ENCODE measurements at places on chromosomes 6 and 20.

DNA sequence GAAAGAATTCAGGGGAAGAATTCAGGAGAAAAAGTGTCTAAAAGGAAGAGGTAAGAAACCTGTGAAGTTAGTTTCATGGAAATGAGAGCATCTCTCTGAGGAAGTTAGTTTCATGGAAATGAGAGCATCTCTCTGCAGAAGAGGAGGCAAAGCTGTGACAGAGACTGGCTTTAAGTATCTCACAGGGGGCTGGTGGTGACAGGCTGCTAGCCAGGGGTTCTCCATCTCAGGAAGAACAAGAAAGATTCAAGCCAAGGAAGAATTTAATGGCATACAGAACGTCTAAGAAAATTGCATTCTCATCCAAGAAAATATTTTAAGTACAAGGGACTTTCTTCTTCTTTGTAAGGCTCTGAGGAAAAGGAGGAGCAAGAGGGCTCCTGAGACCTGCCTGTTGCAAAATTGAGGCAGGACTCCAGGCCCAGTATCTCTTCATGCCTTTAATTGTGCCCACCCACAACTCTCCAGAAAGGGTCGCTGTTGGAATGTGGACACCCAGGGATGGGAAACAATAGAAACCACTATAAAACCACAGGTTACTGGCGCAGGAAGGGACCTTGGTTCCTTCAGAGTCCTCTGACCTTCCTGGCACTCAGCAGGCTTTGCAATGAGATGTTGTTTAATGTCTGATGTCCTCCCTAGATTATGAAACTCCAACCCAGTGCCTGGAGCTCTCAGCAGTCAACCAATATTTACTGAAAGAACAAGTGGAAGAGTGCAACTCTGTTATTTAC lies 136.8 kb downstream of the FNDC1 start:
- no peak for DNase-seq

- DNase-seq = no peak
These were observed 55.2 kb downstream of the EFHC1 start for GRCh38 chr6:52475307-52475706.

DNA sequence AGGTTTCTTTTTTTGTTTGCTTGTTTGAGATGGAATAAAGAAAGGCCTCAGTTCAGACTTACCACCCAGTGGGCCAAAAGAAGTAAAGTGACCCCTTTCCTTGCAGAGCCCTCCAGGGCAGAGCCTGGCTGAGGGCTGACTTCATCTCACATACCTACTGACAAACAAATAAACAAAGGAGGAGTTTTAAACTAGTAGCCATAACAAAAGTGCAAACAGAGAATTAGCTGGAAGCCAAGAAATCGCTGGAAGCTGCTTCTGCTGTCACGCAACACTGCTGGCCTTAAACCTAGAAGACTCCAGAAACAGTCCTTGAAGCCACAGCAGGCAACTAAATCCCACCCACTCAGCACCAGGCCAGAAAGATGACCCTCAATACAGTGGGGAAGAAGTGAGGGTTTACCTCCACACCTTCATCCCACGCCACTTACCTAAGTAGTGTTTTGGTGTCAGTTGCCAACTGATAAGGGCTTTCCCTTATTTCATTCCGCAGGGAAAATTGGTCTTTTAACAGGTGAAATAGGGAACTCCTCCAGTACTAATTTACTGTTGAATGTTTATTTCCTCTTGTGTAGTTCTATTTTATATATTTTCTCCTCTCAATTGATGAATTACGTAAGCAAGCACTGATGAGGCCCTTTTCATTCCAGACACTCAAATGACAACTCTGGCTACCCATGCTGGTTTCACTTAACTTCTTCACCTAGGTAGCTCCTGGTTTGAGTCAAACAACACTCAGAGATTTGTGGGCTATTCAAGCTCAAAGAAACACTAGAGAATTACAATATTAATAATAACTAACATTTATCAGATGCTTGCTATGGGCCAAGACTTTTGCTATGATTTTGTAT lies 46.2 kb downstream of the EDN1 start:
- DNase-seq = peak; percentile 37

DNA sequence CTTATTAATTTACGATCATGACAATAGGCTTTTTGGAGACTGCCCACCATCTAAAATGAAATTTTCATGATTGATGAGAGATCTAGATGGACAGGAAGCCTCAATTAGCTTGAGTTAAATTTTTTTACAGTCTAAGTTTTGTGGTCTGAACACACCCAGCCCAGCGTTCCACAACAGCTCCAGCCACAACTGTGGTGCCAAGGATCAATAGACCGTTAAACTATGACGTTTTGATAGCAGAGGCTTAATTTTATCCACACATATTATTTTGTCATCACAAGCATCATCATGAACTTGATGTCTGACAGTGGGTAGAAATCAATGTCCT lies 5.5 kb upstream of the GABRR1 start:
- no peak for DNase-seq

GRCh38 chr6:75556240-75556639 lies 45.4 kb upstream of the SENP6 start:
- DNase-seq = no peak

DNA sequence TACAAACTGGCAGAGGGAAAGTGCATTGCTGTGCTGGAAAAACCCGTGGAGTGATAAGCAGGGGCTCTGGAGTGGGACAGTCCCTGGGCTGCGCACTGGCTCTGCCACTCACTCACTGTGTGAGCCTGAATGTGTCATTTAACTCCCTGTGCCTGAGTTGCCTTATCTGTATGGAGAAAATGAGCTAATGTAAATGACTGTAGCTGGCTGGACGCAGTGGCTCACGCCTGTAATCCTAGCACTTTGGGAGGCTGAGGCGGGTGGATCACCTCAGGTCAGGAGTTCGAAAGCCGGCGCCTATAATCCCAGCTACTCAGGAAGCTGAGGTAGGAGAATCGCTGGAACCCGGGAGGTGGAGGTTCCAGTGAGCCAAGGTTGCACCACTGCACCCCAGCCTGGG lies 18.4 kb upstream of the RPN2 start:
- DNase-seq = no peak

DNA sequence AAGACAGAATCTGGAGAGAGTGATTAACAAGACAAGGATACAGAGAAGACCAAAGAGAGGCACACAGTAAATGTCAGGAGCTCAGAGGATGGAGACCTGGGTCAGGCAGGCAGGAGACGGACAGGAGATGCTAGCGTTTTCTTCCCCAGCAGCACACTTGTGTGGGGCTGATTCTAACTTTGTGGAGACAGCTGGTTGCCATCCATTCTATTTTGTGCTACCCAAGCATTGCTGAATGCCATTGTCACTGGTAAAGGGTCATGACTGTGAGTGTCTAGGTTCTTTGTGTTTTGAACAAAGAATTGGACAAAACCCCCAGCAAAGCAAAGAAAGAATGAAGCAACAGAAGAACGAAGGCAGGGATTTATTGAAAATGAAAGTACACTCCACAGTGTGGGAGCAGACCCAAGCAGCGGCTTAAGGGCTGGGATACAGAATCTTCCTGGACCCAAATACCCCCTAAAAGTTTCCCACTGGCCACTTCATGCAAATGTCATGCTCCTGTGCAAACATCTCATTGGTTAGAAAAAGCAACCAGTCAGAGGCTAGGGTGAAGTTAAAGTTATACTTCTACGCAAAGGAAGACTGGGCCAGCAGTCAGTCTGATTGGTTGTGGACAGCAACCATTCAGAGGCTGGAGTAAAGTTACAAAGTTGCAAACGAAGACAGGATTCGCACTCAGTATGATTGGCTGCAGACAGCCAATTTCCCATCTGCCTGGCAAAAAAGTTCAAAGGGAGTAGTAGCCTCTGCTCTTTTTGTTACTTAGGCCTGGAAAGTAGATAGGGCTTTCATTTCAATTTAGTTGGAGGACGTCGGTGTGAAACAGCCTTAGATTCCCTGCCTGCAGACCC lies 17.5 kb downstream of the PTK7 start:
- peak; percentile 75 for DNase-seq

GRCh38 chr6:97437087-97437486 lies 154.1 kb upstream of the MMS22L start:
- peak; percentile 17 for DNase-seq

GRCh38 chr6:116895935-116896334 lies 18.9 kb downstream of the RFX6 start:
- no peak for DNase-seq

GRCh38 chr20:4854561-4854901 lies 132.8 kb downstream of the PRND start:
- no peak for DNase-seq

DNA sequence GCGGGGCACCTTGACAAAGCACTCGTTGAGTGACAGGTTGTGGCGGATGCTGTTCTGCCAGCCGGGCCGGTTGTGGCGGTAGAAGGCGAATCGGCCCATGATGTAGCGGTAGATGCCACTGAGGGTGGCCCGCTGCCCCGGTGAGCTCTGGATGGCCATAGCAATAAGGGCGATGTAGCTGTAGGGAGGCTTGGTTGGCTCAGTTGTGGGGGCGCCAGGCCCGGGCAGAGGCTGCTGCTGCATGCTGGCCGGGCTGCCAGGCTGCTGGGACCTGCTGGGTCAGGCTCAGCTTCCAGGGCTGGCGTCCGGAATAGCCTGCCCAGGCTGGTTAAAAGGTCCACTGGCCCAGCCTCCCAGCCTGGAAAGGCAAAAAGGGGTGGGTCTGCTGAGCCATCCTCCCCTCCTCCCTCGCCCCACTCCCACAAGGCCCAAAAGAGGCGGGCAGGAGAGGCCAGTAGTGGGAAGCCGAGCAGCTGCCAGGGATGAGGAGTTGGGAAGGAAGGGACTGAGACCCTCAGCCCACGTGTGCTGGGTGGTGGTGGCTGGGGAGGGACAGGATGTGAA lies at the start of gene FOXS1:
FOXS1 (minus strand) TSS at position 305 of the 564 bp plus-strand sequence; CDS start at position 243, 62 bp downstream.
- DNase-seq = no peak

DNA sequence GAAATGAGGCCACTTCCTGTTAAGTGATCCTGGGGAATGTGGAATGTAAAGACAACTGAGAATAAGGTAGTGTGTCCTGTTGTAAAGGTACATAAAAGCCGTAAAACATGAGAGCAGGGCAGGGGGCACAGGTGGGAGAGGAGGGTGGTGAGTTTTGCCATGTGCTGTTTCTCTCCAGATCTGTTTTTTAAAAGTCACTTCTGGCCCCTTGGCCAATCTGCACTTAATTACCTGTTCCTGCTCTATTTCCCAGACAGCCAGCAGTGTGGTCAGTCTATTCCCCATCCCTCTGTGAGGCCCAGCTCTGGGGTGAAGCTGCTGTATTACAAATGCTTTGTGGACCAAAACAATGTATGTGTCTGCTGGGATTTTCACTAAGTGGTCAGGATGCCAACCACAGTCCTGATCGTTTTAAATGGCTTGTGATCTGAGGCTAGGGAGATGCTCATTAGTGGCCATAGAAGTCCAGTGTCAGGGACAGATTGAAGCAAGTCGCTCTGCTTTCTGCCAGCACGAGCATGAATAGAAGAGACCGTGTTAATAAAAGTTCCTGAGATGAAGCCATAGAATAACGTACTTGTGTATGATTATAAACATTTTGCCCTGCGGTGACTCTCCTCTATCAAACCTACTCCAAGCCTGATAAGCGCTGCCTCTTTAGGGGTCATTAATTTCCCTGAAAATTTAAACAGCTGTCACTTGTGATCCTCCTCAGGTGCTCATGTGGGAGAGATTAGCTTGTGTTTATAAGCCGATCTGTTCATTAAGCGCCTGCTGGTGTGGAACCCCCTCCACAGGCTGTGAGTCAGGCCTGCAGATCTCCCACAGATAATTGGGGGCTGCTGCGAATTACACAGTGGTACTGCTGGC lies 111.8 kb upstream of the CENPW start:
- peak; percentile 10 for DNase-seq

DNA sequence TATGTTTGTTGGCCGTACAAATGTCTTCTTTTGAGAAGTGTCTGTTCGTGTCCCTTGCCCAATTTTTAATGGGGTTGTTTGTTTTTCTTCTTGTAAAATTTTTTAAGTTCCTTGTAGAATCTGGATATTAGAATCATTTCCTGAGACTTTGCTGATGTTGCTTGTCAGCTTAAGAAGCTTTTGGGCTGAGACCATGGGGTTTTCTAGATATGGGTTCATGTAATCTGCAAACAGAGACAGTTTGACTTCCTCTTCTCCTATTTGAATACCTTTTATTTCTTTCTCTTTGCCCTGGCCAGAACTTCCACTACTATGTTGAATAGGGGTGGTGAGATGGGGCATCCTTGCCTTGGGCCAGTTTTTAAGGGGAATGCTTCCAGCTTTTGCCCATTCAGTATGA lies 82.6 kb downstream of the SLC24A3 start:
- no peak for DNase-seq

- DNase-seq = no peak
These were observed 74.1 kb downstream of the SLC35B3 start for GRCh38 chr6:8361259-8361658.

DNA sequence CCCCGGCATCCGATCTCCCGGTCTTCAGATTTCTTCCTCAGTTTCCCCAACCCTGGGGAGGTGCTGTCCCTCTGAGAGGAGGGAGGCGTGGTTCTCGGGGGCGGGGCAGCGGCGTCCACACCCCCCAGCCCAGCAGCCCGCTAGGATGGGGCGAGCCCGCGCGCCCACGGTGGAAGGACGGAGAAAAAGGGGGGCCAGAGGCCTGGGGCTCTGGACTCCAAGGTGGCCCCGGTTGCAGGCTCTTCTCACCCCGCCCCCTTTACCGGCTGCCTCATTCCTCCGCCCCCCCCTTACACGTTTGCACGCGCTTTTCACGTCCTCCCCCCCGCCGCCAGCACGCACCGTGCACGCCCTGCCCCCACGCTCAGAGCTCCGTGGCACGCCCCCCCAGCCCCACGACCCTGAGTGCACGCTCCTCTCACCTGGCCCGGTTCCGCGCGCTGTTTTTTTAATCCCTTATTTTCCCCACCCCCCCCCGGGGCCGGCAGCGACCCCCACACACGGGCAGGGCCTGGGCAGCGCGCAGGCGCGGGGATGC lies 402 bp downstream of the ZBTB12 start:
- peak; percentile 29 for DNase-seq

GRCh38 chr6:140385679-140386078 lies 1011.2 kb upstream of the CITED2 start:
- DNase-seq = no peak

DNA sequence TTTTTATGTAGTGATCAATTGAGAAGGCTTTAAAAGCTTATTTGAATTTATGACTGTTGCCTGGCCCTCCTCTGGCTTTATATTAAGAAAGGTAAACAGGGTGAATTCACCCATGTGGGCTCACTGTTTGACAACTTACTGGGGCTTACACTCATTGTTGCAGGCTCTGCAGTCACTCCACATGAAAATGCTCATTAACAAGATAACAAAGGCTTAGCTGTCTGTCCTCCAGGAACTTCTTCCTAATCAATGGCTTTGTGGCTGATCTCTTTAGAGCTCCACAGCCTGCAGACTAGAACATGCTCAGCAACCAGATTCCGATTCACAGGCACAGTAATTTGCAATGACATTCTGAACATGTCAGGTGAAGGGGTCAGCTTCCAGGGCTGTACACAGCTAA lies 323.2 kb upstream of the MAN1A1 start:
- DNase-seq = no peak

GRCh38 chr6:107019047-107019446 lies 9.0 kb upstream of the MTRES1 start:
- DNase-seq = no peak

GRCh38 chr20:21191839-21192238 lies 66.0 kb downstream of the KIZ start:
- no peak for DNase-seq

- DNase-seq = no peak
These were observed 16.4 kb downstream of the PSMF1 start for GRCh38 chr20:1134836-1135235.

All from kidney tubule cell (primary cell).